Activated naive CD8-positive, alpha-beta T cell treated with anti-CD3 and anti-CD28 coated beads for 36 hours (primary cell): ENCODE measurements at places on chromosomes 1 and 21. TPM values are rescaled to one million over a fixed set of nuclear protein-coding genes. Genes with fewer than 3 reads are reported as not detected.

GRCh38 chr1:207959141-207959825 is 48.4 kb upstream of the CD34 start:
- H3K27ac ChIP-seq = no peak overlapping the region
- H3K4me3 ChIP-seq = peak overlapping the region; percentile 67
- peaks cover 54% of the 10 kb centered on the region for H3K27me3 ChIP-seq
- DNase-seq = peak; percentile 36

GRCh38 chr1:59089036-59089798 is 207.7 kb upstream of the FGGY start:
- DNase-seq = no peak
- H3K36me3 ChIP-seq = no peaks in the 10 kb centered on the region
- H3K27me3 ChIP-seq = no peaks in the 10 kb centered on the region

GRCh38 chr1:69982992-69983391 is 222.4 kb downstream of the LRRC40 start:
- H3K4me3 ChIP-seq = no peak overlapping the region
- H3K36me3 ChIP-seq = no peaks in the 10 kb centered on the region
- DNase-seq = no peak
- no peaks in the 10 kb centered on the region for H3K4me1 ChIP-seq
- no peaks in the 10 kb centered on the region for H3K27me3 ChIP-seq

- H3K4me3 ChIP-seq = no peak overlapping the region
- no peak for DNase-seq
- H3K27ac ChIP-seq = no peak overlapping the region
- peaks cover 41% of the 10 kb centered on the region for H3K4me1 ChIP-seq
- no peaks in the 10 kb centered on the region for H3K27me3 ChIP-seq
Measured at GRCh38 chr1:111656086-111657017, 36.8 kb downstream of the RAP1A start.

GRCh38 chr1:202306535-202307345 is 35.0 kb downstream of the UBE2T start:
- peaks cover 5% of the 10 kb centered on the region for H3K27me3 ChIP-seq
- no peak overlapping the region for H3K4me3 ChIP-seq

DNA sequence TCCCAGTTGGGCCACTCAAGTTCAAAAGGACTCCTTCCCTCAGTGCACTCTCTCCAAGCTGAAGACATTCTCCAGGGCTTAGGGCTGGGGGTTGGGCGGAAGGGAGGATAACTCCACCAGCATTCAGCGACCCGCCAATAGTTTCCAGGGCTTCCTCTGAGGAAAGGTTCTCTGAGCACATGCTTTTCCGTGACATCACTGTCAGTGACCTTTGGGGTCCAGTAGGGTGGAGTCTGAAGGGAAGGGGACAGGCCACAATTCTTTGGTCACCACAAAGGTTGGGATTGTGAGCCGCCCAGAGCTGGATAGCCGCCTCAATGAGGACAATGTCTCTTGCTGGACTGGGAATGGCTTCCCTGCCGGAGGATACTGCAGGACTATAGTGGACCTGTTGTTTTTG is 22.8 kb upstream of the RXRG start:
- DNase-seq = no peak
- H3K4me1 ChIP-seq = no peaks in the 10 kb centered on the region
- H3K36me3 ChIP-seq = no peaks in the 10 kb centered on the region
- no peak overlapping the region for H3K4me3 ChIP-seq
- H3K27ac ChIP-seq = no peak overlapping the region
- peaks cover 12% of the 10 kb centered on the region for H3K27me3 ChIP-seq

DNA sequence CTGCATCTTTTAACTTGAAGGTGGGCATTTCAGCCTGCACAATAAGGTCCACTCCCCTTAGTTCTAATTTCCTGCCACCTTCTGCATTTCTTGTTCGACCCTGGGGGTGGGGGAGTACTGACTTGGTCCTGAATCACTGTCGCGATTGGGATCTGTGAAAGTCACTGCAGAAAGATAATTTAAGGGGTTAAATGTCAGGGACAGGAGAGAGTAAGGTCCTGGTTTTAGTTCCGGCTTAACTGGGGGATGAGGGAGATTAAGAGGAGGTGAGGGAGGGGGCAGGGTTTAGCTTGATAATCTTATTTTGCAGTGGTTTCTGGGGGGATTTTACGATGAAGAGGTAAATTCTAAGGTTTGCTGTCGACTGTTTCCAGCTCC is 128.1 kb downstream of the MRPS6 start:
- H3K27ac ChIP-seq = peak overlapping the region; percentile 72
- H3K36me3 ChIP-seq = peaks cover 2% of the 10 kb centered on the region
- peaks cover 43% of the 10 kb centered on the region for H3K4me1 ChIP-seq
- no peak for DNase-seq
- peak overlapping the region; percentile 73 for H3K4me3 ChIP-seq

DNA sequence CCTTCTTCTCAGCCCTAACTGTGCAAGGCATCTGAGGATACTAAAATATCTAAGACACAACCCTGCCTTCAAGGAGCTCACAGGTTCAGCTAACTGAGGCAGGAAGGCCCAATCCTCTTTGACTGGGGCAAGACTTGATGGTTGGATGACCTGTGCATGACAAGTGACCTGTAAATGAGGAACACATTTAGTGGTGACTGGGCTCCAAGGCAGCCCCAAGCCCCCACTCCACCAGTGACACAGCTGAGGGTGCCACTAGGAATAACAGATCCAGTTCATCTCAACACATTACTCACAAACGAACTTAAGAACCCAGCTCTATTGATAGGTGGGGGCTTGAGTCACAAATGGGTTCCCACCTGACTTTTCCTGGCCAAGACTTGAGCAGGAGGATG is 244.7 kb upstream of the IRF2BP2 start:
- no peak overlapping the region for H3K4me3 ChIP-seq
- DNase-seq = no peak
- no peak overlapping the region for H3K27ac ChIP-seq
- H3K4me1 ChIP-seq = peaks cover 29% of the 10 kb centered on the region
- H3K36me3 ChIP-seq = no peaks in the 10 kb centered on the region

- H3K4me3 ChIP-seq = no peak overlapping the region
- peaks cover 18% of the 10 kb centered on the region for H3K4me1 ChIP-seq
- H3K36me3 ChIP-seq = no peaks in the 10 kb centered on the region
- no peak overlapping the region for H3K27ac ChIP-seq
- no peak for DNase-seq
Measured at GRCh38 chr1:208233546-208233945, 10.6 kb downstream of the PLXNA2 start.

DNA sequence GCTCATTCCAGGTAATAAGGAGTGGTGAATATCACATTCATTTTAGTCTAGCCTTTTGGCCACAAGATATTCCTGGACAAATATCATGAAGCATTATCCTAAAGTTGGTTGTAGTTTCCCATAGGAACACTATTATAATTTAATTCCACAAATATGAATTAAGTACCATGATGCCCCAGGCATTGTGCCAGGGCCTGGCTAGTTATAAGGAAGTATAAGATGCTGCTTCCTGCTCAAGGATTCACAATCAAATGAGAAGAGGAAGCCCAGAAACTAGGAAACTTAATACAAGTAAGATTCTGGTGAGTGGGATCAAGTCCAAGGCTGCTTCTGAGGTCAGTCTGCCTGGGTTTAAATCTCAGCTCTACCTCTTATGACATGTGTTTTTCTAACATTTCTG is 30.6 kb upstream of the ZP4 start:
- H3K36me3 ChIP-seq = no peaks in the 10 kb centered on the region
- H3K27ac ChIP-seq = no peak overlapping the region
- H3K4me3 ChIP-seq = no peak overlapping the region
- no peak for DNase-seq

GRCh38 chr1:7975212-7975865 is 13.8 kb downstream of the PARK7 start:
- peak; percentile 45 for DNase-seq
- H3K4me1 ChIP-seq = peaks cover 12% of the 10 kb centered on the region
- no peak overlapping the region for H3K4me3 ChIP-seq
- peaks cover 53% of the 10 kb centered on the region for H3K36me3 ChIP-seq
- H3K27ac ChIP-seq = peak overlapping the region; percentile 38

- H3K4me3 ChIP-seq = no peak overlapping the region
- H3K27ac ChIP-seq = no peak overlapping the region
- peaks cover 72% of the 10 kb centered on the region for H3K27me3 ChIP-seq
Measured at GRCh38 chr21:38499296-38499695, 1.0 kb upstream of the ERG start.

DNA sequence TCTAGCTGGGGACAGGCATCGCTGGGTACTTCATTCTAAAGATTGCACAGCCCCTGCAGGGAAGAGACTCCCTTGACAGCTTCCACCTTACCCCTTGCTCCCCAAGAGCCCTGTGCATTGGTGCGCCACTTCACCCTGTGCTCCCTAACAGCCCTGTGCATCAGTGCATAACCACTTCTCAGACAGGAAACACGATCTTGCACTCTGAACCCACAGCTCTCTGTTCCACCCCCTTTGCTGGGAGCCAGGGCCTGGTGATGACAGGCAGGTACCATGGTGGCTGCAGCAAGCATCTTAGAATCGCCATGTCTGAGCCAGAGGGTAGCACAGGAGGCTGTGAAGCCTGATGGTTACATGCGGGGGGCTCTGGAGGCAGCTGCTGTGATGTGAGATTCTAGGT is 5.0 kb downstream of the ALPL start:
- no peaks in the 10 kb centered on the region for H3K4me1 ChIP-seq
- no peaks in the 10 kb centered on the region for H3K36me3 ChIP-seq
- H3K27ac ChIP-seq = no peak overlapping the region
- peaks cover 24% of the 10 kb centered on the region for H3K27me3 ChIP-seq

DNA sequence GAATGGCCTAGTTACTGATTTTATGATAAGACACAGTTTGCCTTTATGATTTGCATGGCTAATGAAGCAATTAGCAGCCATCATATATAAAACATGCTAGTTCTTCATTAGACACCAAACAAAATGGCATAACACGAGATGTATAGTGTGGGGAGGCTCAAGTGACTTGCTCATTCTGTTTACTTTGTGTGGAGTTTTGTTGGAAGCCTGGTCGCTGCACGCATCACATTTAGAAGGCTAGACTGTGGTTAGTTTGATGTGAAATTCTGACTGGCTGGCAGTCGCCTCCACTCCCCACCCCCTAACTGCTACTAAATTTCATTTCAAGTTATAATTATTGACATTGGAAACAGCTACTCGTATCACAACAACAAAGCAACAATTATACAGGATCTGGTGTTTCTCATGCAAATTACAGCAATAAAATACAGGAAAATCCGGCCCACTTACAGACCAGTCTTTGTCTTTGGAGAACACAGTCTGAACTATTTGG is 356.1 kb downstream of the LMO4 start:
- no peaks in the 10 kb centered on the region for H3K4me1 ChIP-seq
- H3K27ac ChIP-seq = no peak overlapping the region
- H3K27me3 ChIP-seq = peaks cover 7% of the 10 kb centered on the region
- no peaks in the 10 kb centered on the region for H3K36me3 ChIP-seq
- H3K4me3 ChIP-seq = no peak overlapping the region

DNA sequence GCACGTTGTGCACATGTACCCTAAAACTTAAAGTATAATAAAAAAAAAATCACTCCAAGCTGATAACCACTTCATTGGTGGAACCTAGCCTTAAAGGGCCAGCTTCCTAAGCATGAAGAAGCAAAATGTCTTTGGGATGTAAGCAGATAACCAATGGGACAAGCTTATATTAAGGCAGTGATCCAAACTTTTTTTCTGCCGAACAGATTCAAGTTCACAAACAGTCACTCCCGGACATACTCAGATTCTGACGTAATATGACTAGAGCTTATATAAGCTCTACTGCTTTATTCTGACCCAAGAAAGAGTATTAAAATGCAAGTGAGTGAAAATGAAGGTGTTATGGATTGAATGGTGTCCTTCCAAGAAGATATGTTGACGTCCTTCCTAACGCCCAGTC is 44.9 kb upstream of the HIVEP3 start:
- no peak overlapping the region for H3K27ac ChIP-seq
- H3K4me3 ChIP-seq = no peak overlapping the region
- no peak for DNase-seq
- no peaks in the 10 kb centered on the region for H3K4me1 ChIP-seq
- no peaks in the 10 kb centered on the region for H3K27me3 ChIP-seq
- H3K36me3 ChIP-seq = peaks cover 11% of the 10 kb centered on the region

- H3K4me3 ChIP-seq = no peak overlapping the region
- peaks cover 12% of the 10 kb centered on the region for H3K36me3 ChIP-seq
- DNase-seq = peak; percentile 19
Measured at GRCh38 chr1:85278853-85279314, 2.5 kb upstream of the BCL10 start.

GRCh38 chr1:22142315-22143064 is 407 bp downstream of the WNT4 start:
- peaks cover 6% of the 10 kb centered on the region for H3K4me1 ChIP-seq
- H3K4me3 ChIP-seq = no peak overlapping the region
- H3K27me3 ChIP-seq = peaks cover 57% of the 10 kb centered on the region
- no peak overlapping the region for H3K27ac ChIP-seq
- no peaks in the 10 kb centered on the region for H3K36me3 ChIP-seq
- peak; percentile 19 for DNase-seq

SLAMF9 gene
- total RNA-seq = not detected

CD164L2 gene
- not detected for total RNA-seq

TTC22 gene
- total RNA-seq = 4.8 TPM

FCRLB gene
- 0.49 TPM for total RNA-seq

OR1C1 gene
- total RNA-seq = not detected

CACHD1 gene
- 3.3 TPM for total RNA-seq
